GM12878 (cell line): ENCODE measurements at places on chromosomes 5 and 9. TPM values are rescaled to one million over a fixed set of nuclear protein-coding genes. Genes with fewer than 3 reads are reported as not detected.

GRCh38 chr9:137705906-137706305 is 87.1 kb downstream of the EHMT1 start:
- DNase-seq: no peak

DNA sequence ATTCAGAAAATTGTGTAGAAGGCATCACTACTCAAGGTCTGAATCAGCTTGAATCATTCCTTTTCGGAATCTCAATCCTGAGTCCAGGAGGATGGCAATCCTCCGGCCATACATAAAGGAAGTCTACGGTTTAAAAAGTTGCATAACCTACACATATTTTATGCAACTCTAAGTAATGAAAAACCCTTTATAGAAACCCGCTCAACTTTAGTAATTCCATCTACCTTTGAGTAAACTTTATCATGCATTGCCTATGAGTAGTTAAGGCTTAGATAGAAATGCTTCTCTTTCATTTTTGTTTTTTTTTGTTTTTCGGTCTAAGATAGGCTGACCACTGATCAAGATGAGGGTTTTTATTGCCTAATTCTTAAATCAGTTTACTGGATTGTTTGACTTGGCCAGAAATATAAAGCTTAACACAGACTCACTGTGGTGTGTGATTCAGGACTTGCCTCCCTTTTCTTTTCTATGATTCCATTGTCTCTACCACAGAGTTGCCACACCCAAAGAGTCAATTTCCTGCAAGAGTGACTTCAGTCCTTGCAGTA is 85.0 kb downstream of the LURAP1L start:
- DNase-seq: no peak

DNA sequence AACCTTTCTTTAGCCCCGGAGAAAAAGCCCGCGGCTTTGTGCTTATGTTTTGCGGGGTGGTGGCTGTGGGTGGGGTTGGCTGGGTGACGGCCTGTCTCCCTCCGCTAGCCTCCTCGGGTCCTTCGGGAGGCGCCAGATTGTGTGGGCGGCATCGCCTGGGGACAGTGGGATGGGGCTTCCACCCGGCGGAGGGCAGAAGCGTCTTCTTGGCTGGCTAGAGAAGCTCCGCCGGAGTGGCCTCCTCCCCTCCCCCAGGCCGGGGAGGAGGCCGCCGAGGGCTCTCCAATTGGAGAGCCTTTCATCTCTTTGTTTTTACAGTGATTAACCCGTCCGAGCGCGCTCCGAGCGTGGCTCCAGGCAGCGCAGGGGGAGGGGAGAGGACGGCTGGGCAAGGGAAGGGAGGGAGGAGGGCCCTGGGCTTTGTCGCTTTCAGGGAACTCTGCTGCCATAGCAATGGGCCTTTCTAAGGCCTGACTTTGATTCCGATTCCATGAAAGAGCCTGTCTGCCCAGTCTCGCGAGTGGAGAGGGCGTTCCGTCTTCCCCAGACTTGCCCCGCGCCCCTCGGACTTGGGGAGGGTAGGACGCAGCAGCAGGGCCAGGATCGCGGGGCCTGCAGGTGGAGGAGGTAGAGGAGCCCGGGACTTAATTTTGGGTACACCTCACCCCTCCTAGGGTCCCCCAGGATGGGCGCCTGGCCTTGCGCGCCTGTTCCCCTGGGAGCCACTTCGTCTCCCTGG is 36.7 kb upstream of the TIFAB start:
- no peak for DNase-seq

The SCGB3A2 gene
- not detected in 2 replicates for total RNA-seq

The CTXN3 gene
- not detected in 2 replicates for total RNA-seq
